GM12892 (cell line): ENCODE measurements at places on chromosomes 2 and 18.
A peak's percentile ranks its signal among the peaks of the same experiment; 100 is the strongest.

- no peak for DNase-seq
These were observed 20.1 kb downstream of the INPP5D start for GRCh38 chr2:233079953-233080835.

GRCh38 chr2:6995391-6996097 lies 78.3 kb downstream of the RNF144A start:
- DNase-seq: no peak

GRCh38 chr2:9238591-9239326 lies 32.1 kb downstream of the ASAP2 start:
- DNase-seq: no peak

DNA sequence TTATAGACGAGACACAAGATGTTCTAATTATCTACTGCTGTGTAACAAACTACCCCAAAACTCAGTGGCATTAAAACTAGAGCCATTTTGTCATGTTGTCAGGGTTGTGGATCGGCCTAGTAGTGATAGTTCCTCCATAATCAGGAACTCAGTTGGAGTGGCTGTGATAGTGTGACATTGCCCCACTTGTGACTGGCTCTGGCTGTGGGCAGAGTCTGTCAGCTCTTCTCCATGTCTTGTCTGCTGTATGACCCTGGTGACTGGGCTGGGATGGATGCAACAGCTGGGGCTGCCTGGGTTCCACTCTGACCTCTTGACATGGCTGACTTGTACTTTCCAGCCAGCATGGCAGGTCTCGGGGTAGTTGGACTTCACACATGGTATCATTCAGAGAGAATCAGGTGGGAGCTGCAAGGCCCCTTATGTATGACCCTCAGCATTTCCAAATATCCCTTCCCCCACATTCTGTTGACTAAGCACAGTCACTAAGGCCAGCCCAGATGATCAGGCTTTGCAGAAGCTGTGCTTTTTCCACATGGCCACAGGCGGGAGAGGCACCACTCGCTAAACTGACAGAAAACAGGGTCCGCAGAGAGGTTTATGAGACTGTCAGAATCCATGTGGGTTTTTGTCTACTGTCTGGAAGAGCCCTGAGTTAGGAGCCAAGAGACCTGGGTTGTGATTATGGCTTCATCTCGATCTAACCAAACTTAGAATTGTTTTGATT lies 50.3 kb downstream of the SETBP1 start:
- DNase-seq: no peak

- DNase-seq: no peak
These were observed 324.0 kb downstream of the PARD3B start for GRCh38 chr2:204869132-204869823.

DNA sequence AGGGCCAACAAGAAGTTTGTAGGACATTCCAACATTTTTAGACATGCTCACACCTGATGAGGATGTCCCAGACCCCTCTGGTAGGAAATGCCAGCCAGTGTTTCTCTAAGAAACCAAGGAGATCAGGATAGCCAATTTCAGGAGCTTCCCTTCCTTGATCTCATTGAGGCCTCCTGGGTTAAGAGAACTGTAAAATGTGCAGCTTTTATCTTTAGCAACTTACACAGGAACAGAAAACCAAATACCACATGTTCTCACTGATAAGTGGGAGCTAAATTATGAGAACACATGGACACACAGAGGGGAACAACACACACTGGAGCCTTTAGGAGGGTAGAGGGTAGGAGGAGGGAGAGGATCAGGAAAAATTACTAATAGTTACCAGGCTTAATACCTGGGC lies 99.6 kb upstream of the MAP2 start:
- DNase-seq: no peak

- no peak for DNase-seq
These were observed 67.1 kb upstream of the PGAP1 start for GRCh38 chr2:196993617-196994016.

- peak; percentile 44 for DNase-seq
These were observed 166.3 kb upstream of the SERTAD2 start for GRCh38 chr2:64819774-64820688.

GRCh38 chr2:174762464-174762863 lies 1.8 kb downstream of the CHRNA1 start:
- no peak for DNase-seq

DNA sequence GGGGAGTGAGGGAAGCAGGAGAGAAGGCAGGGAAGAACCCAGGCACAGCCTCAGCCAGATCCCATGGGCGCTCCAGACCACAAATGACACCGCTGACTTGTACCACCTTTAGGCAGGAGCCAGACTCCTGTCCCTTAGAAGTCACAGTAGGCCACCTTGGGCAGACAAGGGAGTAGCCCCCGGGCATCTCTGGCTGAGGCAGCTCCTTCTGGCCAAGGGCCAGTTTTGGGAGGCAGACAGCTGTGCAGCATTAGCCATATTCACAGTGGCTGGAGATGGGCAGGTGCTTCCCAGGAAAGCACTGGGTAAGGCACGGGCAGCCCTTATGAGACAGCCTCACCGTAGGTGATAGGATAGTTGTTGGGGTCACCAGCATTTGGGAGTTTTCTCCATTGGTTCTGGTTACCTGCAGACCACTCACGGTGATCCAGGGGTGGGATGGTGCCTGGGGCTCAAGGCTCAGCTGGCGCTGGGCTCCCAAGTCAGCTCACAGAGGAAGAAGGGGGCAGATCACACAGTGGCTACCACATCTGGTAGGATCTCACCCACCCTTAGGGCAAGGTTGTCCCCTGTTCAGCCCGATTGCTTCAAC lies 2.1 kb downstream of the ASTL start:
- no peak for DNase-seq

- no peak for DNase-seq
These were observed 1.2 kb upstream of the CHMP1B start for GRCh38 chr18:11849841-11850634.

- DNase-seq: no peak
These were observed 42.0 kb downstream of the CTNNA2 start for GRCh38 chr2:79554899-79555298.

DNA sequence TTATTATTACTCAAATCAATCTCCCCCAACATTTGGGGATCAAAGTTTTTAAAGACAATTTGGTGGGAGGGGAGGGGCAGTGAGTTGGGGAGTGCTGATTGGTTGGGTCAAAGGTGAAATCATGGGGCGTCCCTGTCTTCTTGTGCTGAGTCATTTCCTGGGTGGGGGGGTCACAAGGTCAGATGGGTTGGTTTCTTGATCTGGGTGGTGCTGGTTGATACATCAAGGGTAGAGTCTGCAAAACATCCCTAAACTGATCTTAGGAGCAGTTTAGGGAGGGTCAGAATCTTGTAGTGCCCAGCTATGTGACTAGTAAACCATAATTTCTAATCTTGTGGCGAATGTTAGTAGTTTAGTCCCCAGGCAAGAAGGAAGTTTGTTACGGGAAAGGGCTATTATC lies 67.4 kb downstream of the MOGAT1 start:
- DNase-seq: no peak

- no peak for DNase-seq
These were observed 819.5 kb downstream of the BCL11A start for GRCh38 chr2:59733970-59734369.

GRCh38 chr2:170323743-170324142 lies 145.8 kb downstream of the MYO3B start:
- no peak for DNase-seq

DNA sequence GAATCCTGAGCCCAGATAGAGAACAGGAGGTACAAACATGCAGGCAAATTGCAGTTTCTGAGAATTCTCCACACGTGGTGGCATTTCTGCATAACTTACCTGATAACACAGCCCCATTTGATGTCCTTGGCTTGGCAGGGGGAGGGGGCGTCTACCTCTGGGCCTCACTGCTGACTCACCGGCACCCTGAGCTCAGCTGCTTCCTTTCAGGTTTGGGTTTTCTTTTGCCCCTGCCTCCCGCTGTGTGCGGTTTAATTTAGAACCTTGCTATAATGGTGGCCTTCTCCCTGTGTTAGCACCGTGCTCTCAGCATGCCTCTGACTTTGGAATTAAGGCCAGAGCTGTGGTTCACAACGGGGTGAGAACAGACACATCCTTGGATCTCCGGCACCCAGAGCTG lies 4.4 kb downstream of the CTIF start:
- DNase-seq: no peak

GRCh38 chr18:8380006-8380405 lies 229.2 kb upstream of the RAB12 start:
- no peak for DNase-seq
